Stimulated activated CD8-positive, alpha-beta memory T cell treated with anti-CD3 and anti-CD28 coated beads, Interleukin-2, amount 100 ng/mL, for 48 hours (primary cell): ENCODE measurements at places on chromosomes 1 and 21.

GRCh38 chr1:230259621-230260020 lies 166.5 kb downstream of the PGBD5 start:
- DNase-seq = no peak

- DNase-seq = no peak
Observed at GRCh38 chr1:28644494-28644893, 1.6 kb upstream of the TAF12 start.

GRCh38 chr1:9733160-9733789 lies 81.7 kb downstream of the PIK3CD start:
- DNase-seq = no peak

GRCh38 chr1:240171907-240172306 lies 80.2 kb downstream of the FMN2 start:
- no peak for DNase-seq

GRCh38 chr21:40845441-40845995 lies 1.4 kb downstream of the DSCAM start:
- DNase-seq = no peak

GRCh38 chr1:112247036-112247597 lies 148.9 kb upstream of the CTTNBP2NL start:
- no peak for DNase-seq

DNA sequence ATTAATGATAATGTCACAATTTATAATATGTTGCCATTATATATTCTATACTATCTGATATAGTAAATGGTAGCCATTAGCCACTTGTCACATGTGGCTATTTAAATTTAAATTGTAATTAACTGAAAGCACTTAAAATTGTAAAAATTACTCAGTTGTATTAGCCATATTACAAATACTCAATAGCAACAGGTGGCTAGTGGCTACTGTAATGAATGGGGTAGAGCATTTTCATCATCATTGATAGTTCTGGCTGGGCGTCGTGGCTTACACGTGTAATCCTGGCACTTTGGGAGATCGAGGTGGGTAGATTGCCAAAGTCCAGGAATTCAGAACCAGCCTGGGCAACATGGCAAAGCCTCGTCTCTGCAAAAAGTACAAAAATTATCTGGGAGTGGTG lies 16.5 kb downstream of the ZBTB37 start:
- DNase-seq = no peak

- DNase-seq = no peak
Observed at GRCh38 chr1:228882041-228882770, 146.9 kb downstream of the RHOU start.

- DNase-seq = no peak
Observed at GRCh38 chr21:46392921-46393320, 65.8 kb upstream of the DIP2A start.

DNA sequence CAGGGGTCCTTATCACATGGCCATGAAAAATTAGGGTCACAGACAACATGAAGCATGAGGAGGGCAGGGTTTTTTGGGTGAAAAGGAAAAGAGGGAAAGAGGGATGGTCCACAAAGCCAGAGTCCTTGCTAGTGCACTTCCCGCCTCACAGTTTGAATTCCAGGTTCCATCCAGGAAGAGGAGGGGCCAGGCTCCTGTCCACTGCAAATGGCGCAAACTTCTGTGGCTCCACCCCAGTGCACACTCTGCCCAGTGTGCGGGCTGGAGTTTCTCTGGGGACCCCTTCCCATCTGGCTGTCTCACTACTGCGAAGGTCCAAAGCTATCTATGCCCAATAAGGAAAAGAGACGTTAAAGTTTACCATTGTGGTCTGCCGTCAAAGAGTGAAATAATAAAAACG lies 17.8 kb downstream of the AIM2 start:
- no peak for DNase-seq

GRCh38 chr1:203691447-203691846 lies 64.8 kb downstream of the ATP2B4 start:
- no peak for DNase-seq

DNA sequence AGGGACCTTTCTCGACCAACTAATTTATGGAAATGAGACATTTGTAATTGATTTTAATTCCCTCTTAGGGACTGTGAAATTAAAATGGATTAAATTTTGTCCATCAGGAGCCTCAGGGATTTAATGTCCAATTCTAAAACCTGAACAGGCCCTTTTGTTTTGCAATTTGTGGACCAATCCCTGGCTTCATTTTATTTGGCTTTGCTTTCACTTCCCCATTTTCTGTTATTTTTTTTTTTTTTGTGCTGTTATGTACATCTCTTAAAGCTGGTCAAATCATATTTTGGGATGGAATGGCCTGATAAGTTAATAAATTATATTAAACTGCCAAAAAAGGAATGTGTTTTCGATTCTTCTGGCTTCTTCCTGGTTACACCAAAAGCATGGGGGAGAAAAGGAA lies 28.9 kb downstream of the ZSCAN20 start:
- DNase-seq = no peak

- no peak for DNase-seq
Observed at GRCh38 chr1:62294261-62294660, 25.0 kb downstream of the KANK4 start.

GRCh38 chr1:13898406-13898805 lies 198.4 kb downstream of the PRDM2 start:
- DNase-seq = no peak

DNA sequence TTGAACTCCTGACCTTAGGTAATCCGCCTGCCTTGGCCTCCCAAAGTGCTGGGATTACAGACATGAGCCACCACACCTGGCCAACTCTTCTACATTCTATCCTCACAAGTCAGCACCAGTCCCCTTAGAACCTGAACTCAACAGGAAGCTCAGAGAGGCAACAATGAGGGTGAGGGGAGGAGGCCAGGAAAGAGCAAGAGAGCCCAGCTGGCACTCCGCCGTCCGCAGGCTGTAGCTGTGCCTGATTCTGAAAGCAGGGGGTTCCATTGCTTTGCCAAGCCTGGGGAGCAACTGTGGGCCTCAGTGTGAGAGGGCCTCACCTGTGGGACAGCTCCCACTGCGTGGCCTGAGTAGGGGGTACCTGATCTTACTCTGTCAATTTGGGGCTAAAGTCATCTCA lies 18.7 kb downstream of the STK40 start:
- no peak for DNase-seq

DNA sequence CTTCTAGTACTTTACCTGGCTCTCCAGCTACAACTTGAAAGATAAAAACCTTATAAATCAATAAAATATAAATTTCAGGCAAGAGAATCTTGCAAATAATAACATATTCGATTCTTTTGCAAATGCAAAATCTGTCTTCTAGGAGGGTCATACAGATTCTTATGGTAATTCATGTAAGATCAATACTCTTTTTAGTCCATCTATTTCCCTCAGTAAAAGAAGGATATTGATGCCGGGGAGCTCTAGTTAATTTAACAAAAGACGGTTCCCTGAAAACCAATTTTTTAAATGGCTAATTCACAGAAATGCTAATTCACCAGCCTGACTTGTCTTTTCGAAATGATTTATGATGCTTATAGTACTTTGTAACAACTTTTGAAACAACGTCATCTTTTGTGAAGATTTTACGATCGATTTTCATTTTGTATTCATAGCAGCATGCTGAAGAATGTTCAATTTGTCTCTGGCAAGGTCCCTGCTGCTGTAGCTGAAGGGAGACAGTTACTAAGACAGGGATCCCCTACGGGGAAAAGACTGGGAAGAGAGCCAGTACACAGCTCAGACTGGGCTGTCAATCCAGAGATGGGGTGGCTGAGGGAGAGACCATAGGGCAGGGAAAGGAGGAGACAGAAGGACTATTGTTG lies 90.6 kb upstream of the SPAG17 start:
- no peak for DNase-seq

DNA sequence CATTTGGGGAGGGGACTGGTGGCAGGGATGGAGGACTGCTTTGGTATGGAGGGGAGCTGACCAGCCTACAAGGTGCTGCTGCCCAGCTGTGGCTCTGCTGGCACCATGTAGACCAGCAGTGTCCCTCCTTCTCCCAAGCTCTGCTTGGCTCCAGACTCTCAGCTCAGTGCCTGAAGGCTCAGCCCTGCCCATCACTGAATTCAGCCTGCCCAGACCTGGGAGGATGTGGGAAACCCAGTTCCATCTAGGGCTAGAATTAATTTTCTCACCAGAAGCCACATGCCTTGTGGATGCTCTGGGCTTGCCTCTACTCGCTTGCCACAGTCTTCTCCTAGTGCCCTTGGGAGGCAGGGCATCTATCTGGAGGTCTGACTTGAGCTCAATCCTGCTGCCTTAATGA lies 195.0 kb upstream of the EDN2 start:
- DNase-seq = no peak

DNA sequence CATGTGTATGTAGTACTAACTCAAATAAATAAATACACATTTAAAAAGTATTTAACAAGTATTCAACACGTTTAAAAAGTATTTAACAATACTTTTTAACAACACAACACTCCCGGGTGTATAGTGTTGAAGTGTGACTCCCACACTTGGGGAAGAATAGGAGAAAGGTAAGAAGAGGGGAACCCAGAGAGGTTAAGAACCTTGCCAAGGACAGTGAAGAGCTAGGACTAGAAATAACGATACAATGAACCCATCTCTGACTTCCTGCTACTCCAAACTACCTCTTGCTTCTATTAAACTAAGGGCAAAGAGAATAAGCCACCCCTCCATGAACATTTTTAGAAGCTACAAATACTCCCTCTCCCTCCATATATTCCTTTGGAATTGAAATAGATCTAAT lies 1.7 kb upstream of the GFI1 start:
- DNase-seq = no peak

- DNase-seq = no peak
Observed at GRCh38 chr1:113835686-113836290, 23.5 kb upstream of the RSBN1 start.

DNA sequence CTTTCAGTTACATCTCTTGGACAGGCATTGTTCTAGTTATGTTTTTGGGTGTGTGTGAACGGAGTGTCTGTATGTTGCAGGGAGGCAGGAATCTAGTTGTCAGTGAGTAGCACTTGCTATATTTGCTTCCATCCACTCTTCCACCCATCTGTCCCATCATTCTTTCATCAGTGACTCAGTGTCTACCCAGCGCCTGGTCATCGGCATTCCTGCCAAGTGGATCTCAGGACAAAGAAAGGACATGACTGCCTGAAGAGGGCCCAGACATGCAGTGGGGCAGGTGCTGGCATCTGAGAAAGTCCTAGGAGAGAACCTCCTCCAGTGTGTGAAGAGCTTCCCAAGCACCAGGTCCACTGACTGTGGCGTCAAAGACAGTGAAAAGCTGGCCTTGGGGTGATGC lies 27.3 kb upstream of the MAGOH start:
- no peak for DNase-seq

DNA sequence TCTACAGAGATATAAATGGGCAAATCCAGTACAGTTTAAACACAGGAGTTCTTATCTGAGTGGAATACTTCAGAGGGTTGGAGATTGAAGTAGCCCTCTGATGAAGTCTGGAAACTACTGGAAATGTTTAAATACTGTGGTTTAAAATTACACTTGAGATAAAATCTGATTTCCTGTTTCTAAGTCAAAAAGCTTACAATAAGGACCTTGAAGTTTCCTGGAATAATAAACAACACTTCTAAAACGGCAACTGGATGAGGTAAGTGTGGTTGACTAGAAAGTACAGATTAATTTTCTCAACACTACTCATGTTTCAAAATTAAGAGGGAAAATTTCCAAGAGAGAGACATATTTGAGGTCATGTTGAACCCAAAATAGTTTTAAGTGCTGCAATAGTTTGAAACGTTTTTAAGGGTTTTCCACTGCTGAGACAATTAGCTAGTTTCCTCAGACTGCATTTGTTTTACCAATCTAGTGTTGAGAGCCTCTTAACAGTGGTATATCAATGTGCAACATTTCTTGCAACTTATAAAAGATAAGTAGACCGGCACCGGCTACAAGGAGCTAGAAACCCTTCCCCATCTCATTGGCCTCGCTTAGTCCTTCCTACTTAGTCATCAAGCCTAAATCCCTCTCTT lies 27.4 kb downstream of the KCNA3 start:
- no peak for DNase-seq

DNA sequence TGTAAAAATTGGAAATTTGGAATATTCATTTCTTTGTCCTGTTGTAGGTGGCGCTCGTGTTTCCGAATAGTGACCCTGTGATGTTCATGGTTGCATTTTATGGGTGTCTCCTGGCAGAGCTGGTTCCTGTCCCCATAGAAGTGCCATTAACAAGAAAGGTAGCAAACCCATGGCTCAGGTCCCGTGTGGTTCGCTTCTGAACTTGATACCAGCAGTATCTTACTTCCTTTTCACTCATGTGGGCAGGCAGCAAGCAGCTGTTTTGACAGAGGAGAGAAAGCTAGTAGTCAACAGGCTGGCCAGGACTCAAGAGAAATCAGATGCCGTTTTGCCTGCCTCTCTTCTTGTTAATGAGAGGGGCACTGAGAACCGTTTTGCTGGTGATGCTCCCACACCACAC lies 72.8 kb downstream of the S100B start:
- no peak for DNase-seq

DNA sequence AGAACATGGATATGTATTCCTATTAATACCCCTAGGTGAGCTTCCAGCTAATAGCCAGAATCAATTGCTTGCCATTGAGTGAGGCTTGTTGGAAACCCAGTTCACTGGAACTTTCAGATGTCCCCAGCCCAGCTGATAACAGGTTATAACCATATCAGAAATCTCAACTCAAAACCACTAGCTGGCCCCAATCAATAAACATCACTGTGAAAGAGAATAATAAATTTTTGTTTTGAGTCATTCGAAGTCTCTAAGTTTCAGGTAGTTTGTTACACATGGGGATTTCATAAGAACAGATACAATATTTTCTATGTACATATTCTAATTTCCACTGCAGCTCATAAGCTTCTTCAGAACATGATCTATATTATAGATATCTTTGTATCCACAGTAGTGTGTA lies 162.9 kb upstream of the SNX7 start:
- no peak for DNase-seq
